ENCODE measurements at places on chromosomes 11 and 22.

GRCh38 chr22:46911346-46911745 lies 148.9 kb downstream of the TBC1D22A start:
- no peak for DNase-seq

DNA sequence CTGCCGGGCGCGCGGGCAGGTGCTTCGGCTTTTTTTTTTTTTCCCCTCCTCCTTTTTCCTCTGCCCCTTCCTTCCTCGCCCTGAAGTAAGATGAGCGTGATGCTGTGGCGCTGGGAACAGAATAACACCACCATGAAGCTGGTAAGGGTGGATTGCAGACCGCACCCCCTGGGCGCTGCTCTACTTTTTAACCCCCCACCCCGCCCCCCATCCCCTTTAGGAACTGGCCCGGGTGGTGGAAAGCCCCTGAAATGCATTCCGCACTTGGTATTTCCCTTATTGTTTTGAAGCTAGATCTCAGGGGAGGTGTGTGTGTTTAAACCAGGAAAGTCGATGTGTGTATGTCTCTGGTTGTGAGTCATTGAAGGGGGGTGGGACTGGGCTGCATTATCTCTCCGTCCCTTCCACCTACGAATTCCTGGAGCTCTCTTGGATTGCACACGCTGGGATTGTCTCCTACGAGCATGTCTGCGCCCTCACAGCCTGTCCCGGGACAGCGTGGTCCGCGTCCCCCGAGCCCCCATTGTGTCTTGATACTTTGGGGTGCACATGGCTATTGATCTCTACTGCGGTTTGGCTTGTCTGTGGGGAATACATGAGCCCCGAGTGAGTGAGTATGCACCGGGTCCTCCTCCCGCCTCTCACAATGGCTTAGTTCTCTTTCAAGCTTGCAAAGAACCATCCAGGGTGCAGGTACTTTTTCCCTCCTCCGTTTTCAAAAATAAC lies 64.9 kb downstream of the NAV2 start:
- DNase-seq: no peak

DNA sequence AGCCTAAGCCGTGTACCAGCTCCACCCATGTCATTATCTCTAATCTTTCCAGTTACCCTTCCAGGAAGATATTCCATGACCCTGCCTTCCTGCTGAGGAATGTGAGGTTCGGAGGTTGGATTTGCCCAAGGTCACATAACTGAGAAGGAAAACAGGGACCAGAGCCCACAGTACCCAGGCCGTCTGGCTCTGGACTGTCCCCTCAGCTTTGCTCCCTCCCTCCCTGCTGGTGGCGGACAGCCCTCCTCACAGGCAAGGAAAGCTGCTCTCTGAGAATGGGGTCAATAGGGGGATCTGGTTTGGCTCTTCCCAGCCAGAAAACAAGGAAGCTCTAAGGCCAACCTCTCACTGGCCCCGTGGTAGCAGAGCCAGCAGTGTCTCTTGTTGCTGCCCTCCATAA lies 63.3 kb downstream of the SYN3 start:
- DNase-seq: no peak

DNA sequence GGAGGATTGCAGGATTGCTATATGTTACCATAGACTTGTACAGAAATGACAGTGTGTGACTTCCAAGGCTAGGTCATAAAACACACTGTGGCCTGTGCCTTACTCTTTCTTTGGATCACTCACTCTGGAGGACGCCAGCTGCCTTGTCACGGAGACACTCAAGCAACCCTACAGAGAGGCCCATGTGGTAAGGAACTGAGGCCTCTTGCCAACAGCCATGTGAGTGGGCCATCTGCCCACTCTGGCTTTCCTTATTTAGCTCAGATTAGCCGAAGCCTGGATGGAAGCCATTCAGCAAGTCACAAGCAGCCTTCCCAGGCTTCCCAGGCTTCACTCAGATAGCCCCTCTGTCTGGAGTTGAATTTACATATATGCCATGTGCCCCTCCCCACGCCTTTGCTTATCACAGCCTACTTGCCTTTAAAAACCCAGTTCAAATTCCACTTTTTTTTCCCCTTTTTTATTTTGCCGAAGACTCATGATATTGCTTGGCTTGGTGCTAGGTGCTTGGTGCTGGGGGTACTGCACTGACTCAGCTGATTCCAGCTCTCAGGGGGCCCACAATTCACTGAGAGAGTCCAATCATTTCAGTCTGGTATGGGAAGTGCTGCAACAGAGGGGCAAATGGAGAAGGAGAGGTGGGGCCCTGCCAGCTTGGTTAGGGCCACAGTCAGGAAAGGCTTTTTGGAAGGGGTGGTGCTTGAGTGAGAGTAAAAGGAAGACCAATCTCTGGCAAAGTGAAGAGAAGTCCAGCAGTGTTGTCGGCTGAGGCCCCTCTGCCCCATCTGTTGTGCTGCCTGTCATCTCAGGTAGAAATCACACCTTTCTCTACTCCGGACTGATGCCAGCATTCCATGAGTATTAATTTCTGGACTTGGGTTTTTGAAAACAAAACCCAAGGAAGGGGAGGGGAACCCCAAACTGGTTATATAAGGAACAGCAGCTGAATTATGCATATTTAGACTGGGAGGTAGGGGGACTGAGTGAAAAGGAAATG lies 14.5 kb upstream of the P4HA3 start:
- DNase-seq: no peak

DNA sequence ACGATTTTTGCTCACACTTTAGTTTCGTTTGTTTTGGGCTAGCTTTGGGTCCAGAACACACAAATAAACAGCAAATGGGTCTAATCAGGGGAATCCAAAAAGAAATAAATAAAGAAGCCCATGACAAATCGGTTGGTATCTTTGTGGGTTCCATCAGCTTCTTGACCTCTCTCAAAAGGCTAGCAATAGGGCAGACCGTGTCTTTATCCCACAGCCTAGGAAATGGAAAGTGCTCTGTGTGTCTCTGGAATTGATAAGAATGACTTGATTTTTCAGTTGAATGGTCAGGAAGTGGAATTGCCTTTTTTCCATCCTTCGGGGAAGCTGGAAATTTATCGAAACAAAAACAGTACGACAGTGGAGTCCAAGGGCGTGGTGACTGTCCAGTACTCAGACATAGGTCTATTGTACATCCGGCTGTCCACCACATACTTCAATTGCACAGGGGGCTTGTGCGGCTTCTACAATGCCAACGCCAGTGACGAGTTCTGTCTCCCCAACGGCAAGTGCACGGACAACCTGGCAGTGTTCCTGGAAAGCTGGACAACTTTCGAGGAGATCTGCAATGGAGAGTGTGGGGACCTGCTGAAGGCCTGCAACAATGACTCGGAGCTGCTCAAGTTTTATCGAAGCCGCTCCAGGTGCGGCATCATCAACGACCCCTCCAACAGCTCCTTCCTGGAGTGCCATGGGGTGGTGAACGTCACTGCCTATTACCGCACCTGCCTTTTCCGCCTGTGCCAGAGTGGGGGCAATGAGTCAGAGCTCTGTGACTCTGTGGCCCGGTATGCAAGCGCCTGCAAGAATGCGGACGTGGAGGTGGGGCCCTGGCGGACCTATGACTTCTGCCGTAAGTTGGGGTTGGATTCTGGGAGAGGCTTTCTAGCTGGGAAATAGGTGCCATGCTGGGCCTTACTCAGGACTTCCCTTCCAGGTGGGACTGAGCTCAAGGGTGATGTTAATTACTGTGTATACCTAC lies 28.6 kb downstream of the TECTA start:
- DNase-seq: no peak

DNA sequence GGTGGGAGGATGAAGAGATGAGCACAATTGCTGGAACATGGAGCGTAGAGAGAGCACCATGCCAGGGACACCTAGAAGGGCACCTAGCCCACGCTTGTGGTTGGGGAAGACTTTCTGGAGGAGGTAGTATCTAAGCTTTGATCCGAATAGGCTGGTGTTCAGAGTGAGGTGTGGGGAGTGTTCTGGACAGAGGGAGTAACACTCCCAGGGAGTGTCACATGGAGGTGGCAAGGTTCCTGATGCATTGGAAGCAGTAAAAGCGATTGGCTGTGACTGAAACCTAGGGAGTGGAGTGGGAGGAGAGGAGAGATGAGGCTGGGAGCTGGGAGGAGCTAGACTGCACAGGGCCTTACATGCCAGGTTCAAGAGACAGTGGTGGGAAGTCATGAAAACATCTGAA lies 188.0 kb upstream of the NCAM1 start:
- no peak for DNase-seq

DNA sequence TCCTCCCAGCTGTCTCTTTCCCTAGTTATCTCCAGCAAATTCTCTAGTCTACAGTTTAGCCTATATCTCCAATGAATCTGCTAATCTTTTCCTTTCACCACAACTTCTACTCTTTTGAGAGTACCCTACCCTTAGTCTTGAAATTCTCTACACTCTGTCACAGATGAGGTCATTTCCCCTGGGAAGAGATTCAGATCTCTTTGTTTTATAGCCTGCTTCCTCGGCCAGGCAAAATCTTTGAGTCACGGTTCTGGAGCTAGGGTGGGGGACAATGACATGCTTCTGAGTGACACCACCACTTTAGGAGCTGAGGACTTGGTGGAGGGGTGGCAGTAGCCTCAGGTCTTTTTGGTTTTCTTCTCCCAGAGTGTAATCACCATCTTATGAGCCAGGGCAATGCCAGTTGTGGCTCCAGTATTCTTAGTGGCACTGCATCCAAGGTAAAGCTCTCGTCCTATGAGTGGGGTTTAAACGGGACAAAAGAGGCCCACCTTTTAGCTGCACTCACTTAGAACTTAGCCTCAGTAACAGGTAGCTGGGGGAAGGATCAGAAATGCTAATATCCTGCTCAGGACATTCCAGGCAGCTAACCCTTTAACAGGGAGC lies 98.5 kb upstream of the RRM1 start:
- DNase-seq: no peak

- no peak for DNase-seq
Measured at GRCh38 chr22:37999236-37999635, 14.9 kb upstream of the SOX10 start.

DNA sequence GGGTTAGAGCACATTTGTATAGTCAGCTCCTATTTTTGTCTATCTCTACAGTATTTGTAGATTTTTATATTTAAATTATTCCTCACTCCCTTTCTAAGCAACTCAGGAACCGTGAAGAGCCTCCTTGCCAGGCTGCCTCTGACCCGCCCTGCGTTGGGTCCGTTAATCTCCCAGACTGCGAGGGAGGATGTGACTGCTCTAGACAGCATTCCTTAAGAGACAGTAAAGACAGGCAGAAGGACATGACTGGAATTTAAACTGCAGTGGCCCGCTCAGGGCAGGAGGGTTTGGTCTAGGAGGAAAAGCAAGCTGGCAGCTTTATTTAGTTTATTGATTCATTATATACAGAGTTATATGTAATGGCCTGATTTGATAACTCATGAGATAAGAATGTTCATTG lies 413.7 kb downstream of the TMEM135 start:
- DNase-seq: no peak

GRCh38 chr11:1483445-1483961 lies 3.1 kb downstream of the MOB2 start:
- no peak for DNase-seq

- no peak for DNase-seq
Measured at GRCh38 chr11:114087025-114087424, 27.5 kb downstream of the ZBTB16 start.

GRCh38 chr11:72298931-72299330 lies 55.0 kb upstream of the PHOX2A start:
- DNase-seq: no peak

DNA sequence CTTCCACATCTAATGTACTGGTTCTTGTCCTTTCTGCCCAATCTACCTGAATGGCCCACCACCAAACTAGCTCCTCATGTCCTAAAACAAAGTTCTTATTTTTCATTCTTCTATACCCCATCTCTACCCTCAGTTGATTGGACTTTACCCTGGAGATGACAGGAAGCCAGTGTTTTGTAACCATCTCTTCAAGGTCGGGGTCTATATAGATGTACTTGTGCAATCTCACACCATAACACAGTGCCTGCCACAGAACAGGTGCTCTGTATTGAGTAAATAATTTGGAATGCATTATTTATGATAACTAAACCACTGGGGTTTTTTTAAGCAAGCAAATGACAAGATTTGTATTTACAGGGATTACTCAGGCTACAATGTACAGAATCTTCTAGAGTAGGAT lies 76.7 kb upstream of the FAM181B start:
- DNase-seq: no peak

DNA sequence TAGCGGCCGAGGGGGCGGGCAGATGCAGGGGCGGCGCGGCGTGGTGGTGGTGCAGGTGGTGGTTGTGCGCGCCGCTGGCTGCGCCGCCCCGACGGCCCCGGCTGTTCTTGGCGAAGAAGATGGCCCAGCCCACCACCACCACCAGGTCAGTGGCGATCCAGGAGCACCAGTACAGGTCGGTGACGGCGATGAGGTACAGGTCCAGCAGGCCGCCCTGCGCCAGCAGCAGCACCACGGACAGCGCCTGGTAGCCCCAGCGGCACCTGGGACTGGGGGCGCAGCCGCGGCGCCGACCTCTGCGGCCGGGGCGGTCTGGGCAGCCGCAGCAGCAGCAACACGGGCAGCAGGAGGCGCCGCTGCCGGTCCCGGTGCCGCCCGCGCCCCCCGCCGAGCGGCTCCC lies 879 bp downstream of the TMEM121B start:
- DNase-seq: peak; percentile 39

DNA sequence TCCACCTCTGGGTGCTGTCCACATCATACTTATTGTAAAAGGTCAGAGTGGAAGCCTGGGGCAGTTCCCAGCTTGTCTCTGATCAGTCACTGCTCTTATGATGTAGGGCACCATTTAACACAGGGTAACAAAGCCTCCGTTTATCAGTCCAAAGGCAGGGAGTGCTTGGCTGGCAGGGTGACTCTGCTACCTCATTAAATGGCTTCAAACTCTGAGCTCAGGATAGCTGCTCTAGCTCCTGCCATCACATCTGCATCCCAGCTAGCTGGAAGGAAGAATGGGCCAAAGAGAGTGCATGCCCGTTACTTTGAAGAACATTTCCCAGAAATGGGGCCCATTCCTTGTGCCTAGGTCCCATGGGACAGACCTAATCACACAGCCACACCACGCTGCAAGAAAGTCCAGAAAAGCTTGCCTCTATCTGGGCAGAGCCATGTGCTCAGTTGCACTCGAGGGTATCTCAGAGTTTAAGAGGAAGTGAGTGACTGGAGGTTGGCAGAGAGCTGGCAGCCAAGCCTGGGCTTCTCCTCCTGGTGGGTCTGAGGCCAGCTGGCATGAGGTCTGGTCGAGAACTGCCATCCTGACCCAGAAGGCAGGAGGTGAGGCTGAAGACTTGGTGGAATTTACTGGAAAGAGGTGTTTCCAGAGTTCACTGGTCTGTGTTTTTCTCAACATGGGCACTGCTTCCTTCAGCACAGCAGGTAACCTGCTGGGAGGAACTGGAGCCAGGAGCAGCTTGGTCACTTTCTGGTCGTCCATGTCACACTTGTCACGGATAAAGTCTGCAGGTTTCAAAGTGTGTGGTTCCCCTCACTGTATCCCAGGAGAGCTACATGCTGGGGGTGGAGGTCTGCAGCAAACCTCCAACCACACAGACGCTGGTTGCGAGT lies 935.7 kb downstream of the BRD1 start:
- DNase-seq: no peak

GRCh38 chr11:119130662-119131061 lies 9.3 kb downstream of the HINFP start:
- no peak for DNase-seq

- DNase-seq: peak; percentile 30
Measured at GRCh38 chr11:69088676-69089146, 40.0 kb downstream of the TPCN2 start.

GRCh38 chr22:41863472-41863871 lies 30.6 kb downstream of the SREBF2 start:
- DNase-seq: no peak
